Panc1 (cell line): ENCODE measurements at places on chromosomes 4 and X. TPM values are rescaled to one million over a fixed set of nuclear protein-coding genes. Genes with fewer than 3 reads are reported as not detected.

The MAGEH1 gene
- total RNA-seq: 5.7 TPM

The MAP7D2 gene
- 7.6 TPM for total RNA-seq

The CACNA1F gene
- not detected for total RNA-seq

The FABP2 gene
- not detected for total RNA-seq

The OTC gene
- total RNA-seq: not detected

- DNase-seq: no peak
Measured at GRCh38 chr4:153522802-153523094, 56.6 kb downstream of the TMEM131L start.

The PWWP3B gene
- not detected for total RNA-seq

DNA sequence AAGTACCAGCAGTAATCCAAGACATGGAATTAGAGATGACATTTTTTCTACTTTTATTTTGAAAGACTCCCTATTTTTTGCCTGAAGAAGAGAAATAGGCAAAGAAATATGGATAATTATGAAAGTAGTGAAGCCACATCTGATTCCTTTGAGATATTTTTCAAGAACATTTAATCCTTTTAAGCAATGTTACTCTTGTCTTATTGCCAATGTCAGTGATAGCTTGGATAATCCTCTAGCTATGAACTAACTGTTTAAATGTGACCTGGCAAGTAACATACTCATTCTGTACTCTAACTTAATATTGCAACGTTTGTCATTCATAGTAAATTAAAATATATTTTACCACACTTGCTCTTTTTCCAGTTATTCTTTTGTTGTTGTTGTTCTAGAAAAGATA lies 181.3 kb downstream of the VEGFC start:
- no peak for DNase-seq

DNA sequence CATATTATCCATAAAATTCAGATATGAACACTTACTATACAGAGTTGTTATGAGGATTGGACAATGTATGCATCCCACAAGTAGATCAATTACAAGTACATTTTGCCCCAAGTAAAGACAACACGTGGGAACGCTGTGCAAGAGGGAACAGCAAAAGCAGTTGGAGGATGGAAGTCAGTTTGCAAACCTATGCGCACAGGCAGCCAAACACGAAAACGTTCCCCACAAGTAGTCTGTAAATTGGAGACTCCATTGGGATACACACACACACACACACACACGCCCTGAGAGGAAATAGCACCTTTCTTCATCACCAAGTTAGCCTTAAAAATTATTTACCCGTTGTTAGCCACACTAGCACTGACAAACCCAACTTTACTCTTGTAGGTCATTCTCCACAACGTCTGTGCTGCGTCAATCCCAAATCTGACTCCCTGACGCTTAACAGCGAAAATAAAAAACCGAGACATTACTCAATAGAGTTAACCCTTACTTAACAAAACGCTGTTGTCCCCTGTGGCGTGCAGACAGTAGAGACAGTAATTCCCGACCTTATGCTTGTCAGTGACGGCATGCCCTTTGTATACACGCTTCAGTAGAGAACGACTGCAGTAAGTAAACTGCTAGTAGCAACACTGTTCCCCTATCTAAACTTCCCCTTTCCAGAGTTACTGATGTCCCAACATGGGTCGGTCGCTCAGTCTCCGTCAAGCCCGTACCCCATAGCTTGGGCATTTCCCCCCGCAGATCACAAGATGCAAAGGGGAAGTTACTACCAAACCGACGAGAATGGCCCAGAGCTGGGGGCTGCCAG lies 730 bp downstream of the MANBA start:
- no peak for DNase-seq

DNA sequence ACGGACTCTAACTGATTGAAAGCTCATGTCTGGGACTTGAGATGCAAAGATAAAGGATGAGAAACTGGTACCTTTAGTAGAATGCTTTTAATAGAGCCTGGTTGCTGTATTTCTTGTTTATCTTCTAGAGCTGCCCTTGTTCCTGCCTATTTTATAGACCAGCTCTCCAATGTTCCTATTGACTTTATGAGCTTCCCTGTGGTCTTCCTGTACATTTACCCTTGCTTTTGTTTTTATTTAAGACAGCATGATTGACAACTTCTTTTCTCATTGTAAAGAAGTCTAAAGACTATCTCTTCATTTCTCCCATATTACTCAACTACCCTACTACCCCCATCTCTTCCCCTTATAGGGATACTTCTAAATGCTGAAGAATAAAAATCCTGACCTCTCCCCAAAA lies 174.7 kb downstream of the UGT8 start:
- DNase-seq: no peak

- no peak for DNase-seq
Measured at GRCh38 chr4:168759959-168760527, 250.0 kb downstream of the CBR4 start.

GRCh38 chr4:147724468-147725201 lies 7.3 kb upstream of the ARHGAP10 start:
- DNase-seq: no peak

DNA sequence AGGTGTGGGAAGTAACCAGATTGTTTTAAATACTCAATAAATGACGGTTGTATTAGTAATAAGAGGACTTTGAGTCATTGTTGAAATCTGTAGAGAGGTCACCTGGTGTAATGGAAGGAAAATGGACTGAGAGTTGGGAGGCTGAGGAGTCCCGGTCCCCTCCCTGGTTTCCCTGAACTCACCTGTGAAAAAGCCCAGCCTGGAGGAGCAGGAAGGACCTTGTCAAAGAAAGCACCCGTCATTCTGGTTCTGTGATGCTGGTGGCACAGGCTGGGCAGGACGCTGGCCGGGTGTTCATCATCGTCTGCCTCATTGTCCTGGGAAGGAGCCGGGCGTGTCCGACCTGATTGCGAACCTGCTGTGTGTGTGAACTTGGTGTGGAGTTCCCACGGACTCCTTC lies 70.8 kb downstream of the SORCS2 start:
- DNase-seq: no peak

- DNase-seq: no peak
Measured at GRCh38 chr4:108068442-108068841, 78.8 kb downstream of the HADH start.

GRCh38 chr4:72397314-72397713 lies 171.7 kb downstream of the ADAMTS3 start:
- DNase-seq: no peak

DNA sequence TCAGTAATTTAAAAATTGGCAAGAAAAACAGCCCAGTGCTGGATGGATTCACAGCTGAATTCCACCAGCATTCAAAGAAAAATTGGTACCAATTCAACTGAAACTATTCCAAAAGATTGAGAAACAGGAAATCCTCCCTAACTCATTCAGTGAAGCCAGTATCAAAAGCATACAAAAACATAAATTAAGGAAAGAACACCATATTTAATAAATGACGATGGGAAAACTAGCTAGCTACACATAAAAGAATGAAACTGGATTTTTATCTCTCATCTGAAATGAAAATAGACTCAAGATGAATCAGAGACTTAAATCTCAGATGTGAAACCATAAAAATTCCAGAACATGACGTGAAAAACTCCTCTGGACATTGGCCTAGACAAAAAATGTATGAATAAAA lies 516.8 kb upstream of the SPANXN1 start:
- no peak for DNase-seq

GRCh38 chr4:7694324-7694723 lies 245.3 kb downstream of the AFAP1 start:
- DNase-seq: no peak

The HAND2 gene
- total RNA-seq: 0.31 TPM

The TLR10 gene
- total RNA-seq: 0.05 TPM

The XAGE3 gene
- total RNA-seq: not detected

DNA sequence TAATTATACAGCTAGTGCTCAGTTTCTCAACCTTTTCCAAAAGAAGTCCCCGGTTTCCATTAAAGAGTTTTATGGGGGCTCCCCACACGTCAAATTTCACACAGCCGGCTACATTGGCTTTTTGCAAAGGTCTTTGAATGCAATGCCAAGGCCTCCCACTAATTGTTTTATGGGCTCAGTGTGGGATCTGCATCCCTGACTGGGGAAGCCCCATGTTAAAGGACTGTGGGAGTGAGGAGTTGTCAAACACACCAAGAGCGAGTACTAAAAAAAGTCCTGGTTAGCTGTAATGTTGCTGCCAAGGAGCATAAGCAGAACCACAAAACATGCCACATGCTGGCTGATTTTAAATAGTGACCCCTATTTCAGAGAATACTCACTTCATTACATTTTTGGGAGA lies 162.6 kb downstream of the BMPR1B start:
- no peak for DNase-seq

The PDCL2 gene
- total RNA-seq: not detected

The SYTL4 gene
- total RNA-seq: 0.15 TPM

GRCh38 chr4:24334906-24335305 lies 249.4 kb downstream of the DHX15 start:
- DNase-seq: no peak

- DNase-seq: no peak
Measured at GRCh38 chr4:35511851-35512250, 732.5 kb downstream of the ARAP2 start.

DNA sequence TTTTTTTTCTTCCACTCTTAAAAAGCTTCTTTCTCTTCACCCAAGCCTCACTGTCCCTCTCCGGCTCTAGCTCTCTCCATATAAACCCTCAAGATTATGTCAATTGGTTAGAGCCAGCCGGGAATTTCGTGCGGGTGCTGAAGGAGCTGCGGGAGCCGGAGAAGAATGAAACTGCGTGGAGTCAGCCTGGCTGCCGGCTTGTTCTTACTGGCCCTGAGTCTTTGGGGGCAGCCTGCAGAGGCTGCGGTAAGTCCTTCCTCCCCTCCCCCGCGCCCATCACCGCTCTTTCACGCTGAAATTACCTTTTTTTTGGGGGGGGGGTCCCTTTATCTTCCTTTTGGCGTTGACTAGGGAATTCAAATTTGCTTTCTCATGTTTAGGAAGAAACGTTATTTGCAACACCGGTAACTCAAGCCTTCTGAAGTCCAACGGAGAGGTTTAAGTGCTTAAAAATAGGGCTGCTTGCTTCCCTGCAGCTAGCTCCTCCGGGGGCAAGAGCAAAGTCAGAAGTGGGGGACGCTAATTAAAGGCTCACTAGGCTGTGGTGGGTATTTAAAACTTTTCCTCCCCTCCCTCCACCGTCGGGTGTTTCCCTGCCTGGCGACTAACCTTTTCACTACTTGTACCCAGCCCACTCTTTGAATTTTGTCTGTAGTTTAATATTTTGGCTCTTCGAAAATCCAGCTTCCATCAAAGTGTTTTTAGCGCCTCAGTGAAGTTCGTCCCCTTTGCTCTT lies 491 bp downstream of the COL4A5 start:
- no peak for DNase-seq
